ENCODE measurements at places on chromosomes 7 and 10.

GRCh38 chr7:82757-83155, 109.6 kb upstream of the FAM20C start:
- DNase-seq = no peak

- no peak for DNase-seq
These were observed 73.4 kb downstream of the TCERG1L start for GRCh38 chr10:131237991-131238651.

DNA sequence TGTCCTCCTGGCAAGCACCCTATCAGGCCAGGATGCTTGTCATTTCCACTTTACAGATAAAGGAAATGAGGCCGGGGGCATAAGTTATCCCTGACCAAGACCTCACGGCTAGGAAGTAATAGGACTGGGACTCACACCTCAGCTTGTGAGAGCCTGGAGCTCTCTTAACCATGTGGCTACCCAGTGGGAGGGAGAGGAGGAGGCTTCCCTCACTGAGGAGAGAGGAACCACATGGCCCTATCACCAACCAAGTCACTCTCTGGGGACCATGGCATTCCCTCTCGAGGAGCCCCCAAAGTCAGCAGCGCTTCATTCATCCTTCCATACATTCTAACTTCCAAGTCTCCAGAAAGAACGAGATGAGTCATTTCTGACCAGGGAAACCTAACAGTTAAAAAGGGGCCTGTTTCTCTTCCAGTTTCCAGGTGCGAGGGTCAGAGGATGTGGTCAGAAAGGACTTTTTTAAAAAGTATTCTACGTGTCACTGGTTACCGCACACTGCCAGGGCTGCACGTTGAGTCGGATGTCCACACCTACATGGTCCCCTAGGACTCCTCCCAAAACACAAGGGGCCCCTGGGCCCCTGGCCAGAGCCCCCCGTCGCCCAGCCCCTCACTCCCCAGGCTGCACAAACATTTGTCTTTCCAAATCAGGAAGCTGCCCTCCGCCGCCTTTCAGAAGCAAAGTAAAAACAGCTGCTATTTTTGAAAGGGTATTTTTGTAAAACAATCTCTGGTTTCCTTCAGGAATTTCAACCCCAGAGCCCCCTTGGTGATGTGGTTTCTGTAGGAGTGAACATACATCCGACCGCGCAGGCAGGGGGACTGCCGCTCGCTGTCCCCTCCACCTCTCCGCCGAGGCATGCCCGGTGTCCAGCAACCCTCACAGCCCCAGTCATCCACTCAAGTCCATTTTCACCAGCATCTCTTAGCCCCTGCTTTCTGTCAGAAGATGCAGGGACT, 128.2 kb upstream of the CHST15 start:
- no peak for DNase-seq

DNA sequence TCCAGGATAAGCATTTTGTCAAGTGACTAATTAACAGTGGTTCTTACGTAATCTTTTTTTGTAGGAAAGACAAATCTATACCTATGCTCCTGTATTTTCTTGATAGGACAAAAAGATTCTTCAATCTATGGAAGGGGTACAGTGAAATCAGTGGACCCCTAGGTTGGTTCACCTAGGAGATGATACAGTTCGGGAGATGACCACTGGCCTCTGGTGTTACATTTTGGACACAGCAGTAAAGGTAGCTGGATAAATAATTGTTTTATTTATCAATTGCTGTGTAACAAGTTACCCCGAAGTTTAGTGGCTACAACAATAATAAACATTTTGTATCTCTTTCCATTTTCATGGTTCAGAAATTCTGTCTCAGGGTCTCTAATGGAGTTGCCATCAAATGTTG, 288.2 kb upstream of the MAGI2 start:
- DNase-seq = no peak

DNA sequence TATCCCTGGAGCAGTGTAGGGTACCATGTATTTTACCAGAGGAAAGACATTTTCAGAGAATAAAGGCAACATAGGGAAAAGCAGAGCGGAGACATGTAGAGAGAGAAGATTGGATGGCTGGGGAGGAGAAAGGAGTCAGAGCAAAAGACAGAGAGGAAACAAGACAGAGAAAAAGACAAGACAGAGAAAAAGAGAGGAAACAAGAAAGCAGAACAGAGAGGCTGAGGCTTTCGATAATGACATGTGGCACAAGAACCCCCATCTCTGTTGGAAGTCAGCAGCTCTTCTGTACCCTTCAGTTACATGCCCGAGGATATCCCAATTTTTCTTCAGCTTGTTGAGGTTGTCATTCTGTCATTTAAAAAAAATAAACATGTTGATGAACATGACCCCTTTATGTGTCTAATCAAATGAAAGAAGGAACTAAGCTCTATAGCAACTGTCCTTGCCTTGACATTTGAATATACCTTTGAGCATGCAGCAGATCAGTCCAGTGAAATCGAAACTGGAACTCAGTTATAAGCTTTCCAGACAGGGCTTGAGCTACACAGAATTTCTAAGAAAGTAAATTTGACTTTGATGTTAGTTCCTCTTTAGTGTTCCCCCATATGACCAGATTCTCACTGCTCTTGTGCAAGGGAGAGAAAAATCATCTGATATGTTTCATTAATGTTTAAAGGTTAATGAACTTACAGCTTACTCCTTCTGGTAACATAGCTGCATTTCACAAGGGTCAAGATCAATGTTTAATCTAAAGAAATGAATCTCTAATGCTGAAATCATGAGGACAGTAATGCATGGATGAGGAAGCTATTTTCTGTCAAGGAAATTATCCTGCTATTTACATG, 75.1 kb upstream of the SP4 start:
- peak; percentile 72 for DNase-seq

GRCh38 chr10:104612571-104613205, 28.4 kb upstream of the SORCS3 start:
- no peak for DNase-seq

- DNase-seq = no peak
These were observed 663 bp downstream of the HERPUD2 start for GRCh38 chr7:35694161-35694783.

DNA sequence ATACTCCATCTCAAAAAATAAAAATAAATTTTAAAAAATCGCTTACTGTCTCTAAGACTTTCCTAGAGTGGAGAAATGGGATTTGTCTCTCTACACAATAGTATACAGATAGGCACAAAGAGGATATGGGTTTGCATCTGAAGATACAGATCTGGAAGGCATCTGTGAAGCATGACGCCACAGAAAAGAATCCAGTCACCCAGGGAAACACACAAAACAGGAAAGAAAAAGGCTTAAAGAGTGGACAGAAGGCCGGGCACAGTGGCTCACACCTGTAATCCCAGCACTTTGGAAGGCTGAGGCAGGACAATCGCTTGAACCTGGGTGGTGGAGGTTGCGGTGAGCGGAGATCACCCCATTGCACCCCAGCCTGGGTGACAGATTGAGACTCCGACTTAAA, 61.3 kb downstream of the SKIDA1 start:
- no peak for DNase-seq

DNA sequence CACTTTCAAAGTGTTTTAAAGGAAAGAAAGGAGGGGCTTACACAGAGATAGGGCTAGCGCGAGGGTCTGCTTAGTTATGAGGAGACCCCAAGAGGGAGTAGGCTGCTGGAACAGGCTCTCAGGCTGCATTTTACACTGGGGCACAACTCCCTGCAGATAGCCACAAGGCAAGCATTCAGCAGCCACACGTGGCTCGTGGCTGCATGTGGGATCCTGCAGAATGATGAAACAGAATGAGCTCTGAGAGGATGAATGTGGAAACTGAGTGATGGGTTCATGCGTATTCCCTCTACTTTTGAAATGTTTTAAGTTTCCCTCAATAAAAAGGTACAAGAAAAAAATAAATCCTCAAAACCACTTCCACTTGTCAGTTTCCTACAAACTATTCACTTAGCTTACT, 37.0 kb downstream of the PIP4K2A start:
- DNase-seq = no peak

DNA sequence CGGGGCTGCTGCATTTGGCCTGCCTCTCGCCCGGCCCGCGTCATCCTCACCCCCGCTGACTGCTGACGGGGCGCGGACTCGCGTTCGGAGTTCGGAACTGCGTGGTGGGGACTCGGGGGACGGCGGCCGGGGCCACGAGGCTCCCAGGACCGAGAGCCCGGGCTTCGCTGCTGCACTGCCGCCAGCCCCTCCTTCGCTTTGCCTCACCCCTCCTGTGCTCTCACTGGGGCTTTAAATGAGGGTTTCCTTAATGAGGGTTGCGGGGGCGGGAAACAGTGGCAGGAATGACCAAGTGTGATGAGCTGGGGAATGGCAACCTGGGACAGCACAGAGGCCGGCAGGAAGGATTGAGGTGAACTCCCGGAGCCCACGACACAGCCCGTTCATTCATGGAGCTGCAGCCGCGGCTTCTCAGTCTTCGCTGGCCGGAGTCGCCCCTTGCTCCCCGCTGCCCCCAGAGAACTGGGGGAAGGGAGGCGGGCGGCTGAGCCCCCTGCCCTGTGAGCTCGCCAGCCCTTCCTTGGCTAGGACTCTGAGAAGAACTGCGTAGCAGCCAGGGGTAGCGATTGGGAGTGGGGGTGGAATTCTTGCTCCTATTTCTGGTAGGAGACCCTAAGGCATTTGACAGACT, 1.5 kb upstream of the LRRC4 start:
- no peak for DNase-seq

All from CD4-positive, alpha-beta T cell treated with Interleukin-2 at 100 ng/mL for 4 hours (primary cell).